Activated CD4-positive, alpha-beta T cell treated with anti-CD3 and anti-CD28 coated beads, Interleukin-2, amount 10 ng/mL, durations not matched to agents 24 days and 14 days (primary cell): ENCODE measurements at places on chromosomes 11 and 22.

DNA sequence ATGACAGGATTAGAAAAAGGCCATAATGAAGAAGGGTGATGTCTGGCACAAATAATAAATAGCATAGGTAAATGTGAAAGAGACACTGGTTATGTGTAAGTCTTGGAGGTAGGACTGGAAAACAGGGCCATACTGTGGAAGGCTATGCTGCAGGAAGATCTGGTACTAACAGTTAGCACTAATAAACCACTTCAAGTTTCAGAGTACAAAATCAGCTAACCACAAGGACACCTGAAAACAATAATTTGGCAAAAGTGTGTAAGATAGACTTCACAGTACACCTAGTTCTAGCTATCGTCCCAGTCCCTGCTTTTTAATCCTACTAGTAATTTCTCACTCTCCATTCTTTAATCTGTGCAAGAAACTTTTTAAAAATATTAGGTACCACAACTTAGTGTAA is 44.3 kb downstream of the CWF19L2 start:
- no peak for DNase-seq

GRCh38 chr11:2386591-2386990 is 9.5 kb downstream of the CD81 start:
- DNase-seq: no peak

DNA sequence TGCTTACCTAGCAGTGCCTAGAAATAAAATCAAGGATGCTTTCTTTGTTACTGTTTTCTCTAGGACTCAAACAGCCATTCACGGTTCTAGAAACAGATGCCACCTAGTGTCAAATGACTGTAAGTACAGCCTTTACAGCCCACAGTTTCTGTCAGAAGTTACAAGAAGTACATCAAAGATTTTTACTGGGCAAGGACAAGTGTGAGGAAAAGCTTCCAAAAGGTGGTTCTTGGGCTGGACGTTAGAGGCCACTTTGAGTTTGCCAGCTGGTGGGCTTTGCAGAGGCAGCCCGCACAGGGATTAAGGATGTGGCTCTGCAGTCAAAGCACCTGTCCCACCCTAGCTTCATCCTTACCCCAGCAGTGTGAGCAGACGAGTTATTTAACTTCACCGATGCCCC is 6.9 kb downstream of the KMT5B start:
- peak; percentile 82 for DNase-seq

DNA sequence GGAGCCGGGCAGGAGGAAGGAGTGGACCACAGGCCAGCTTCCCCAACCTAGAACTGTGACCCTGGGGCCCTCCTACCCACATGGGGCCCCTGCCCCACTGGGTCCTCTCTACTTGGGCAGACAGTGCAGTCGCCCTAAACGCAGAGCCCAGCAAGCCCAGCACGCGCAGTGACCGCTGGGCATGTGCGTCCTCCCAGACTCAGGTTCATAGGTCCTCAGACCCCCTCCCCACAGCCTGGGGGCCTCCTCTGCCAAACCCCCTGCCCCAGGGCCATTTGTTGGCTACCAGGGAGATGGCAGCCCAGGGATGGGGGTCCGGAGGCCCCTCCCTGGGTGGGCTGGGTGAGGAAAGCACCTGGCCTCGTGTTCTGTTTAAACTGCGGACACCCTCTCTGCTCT is 23.9 kb downstream of the RTN4R start:
- no peak for DNase-seq

DNA sequence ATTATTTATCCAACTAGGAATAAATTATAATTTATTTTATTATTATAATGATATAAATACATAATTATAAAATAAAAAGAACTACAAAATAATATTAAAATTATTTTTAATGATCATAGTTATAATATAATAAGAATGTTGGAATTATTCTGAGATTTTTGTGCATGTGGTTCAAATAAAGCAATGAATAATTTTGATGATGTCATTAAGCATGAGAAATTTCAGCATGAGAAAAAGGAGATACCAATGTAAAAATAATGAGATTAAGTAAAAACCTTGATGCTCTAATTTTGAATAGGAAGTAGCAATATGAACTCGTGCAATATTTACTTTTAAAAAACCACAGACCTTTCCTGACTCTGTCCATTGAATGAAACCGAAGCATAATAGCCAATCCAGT is 181.8 kb upstream of the MTNR1B start:
- no peak for DNase-seq

DNA sequence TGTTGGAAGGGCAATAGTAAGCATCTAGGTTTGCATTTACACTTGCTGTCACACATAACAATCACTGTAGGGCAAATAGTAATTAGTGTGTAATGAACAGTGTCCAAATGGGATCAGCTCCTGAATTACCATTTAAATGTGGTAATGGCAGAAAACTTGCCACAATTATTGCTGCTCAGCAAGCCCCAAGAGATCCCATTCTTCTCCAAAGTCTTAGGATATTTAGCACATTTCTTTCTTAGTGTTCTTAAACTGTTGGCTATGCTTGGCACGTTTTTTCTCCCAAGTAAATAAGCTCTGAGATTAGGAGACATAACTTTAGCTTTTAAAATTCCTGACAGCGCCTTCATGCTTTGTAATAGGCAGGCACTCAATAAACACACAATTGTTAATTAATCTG is 1037.0 kb downstream of the DLG2 start:
- DNase-seq: no peak
